ENCODE measurements at places on chromosomes 5 and 9. TPM values are rescaled to one million over a fixed set of nuclear protein-coding genes. Genes with fewer than 3 reads are reported as not detected.

DNA sequence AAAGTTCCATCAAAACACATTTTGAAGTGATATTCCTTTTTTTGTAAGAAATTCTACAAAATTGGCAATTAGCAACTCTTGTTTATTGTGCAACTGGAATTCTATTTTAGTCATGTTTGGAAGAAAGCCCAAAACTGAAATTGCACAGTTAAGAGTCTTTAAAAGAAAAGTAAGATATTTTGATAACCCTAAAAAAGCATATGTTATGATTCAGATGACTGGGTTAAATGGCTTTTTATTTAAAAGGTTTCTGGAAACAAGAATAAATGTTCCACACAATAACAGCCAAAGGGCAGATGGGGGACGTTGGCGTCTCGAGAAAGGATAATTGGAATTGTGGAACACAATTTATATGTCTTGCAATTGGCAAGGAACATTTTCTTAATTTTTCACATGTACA, 275.2 kb downstream of the CDH9 start:
- H3K27ac ChIP-seq = no peak overlapping the region
- H3K27me3 ChIP-seq = no peaks in the 10 kb centered on the region
- no peak for DNase-seq
- no peaks in the 10 kb centered on the region for H3K4me1 ChIP-seq

DNA sequence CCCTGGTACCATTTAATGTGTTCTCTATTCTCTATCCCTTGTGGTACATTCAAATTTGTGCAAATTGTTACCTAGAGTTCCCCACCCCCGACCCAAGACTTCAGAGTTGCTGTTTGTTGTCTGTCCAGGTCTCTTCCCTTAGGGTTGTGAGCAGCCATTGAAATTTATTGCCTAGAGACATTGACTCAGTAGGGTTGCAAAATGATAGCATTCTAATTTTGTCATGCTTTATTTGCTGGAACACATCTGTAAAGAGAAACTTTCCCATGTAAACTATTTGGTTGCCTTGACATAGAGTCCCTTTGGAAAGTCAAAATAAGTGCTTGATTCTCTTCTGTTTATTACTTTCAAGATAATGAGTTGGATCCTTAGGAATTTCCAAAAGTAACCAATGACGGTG, 91.7 kb upstream of the KLF9 start:
- no peaks in the 10 kb centered on the region for H3K36me3 ChIP-seq
- no peak overlapping the region for H3K27ac ChIP-seq
- H3K4me1 ChIP-seq = no peaks in the 10 kb centered on the region

DNA sequence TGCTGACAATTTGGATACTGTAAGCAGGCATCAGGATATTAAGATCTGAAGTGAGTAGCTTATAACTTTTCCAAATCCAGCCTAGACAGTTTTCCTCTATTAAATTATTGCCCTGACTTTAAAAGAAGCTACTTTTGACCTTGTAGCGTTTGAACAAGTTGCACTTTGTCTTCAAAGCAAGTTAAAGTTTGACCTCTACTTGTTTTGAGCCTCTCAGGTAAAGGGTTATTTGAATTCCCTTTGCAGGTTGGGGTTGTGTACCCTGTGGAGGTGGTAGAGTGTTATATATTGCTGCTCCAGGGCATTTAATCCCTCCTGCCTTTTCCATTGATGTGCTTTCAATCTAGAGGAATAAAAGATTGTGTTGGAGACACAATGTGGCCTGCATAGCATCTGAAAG, 30.1 kb downstream of the FXN start:
- no peaks in the 10 kb centered on the region for H3K36me3 ChIP-seq
- H3K4me3 ChIP-seq = no peak overlapping the region
- peaks cover 28% of the 10 kb centered on the region for H3K4me1 ChIP-seq
- peak overlapping the region; percentile 62 for H3K27ac ChIP-seq

DNA sequence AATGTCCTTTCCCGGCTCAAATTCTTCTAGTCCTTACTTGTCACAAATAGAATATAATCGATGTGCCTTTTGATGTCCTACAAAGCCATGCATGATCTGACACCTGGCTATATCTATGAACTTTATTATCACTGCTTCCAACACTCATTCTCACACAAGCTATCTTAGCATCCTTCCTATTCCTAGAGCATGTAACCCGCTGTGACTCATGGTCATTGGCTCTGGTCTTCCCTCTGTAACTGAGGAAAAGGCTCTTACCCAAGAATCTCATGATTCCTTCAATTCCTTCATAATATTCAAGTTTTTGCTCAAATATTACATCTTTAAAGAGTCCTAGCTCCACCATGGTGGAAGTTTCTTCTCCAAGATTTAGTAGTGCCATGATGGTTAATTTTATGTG, 480.0 kb upstream of the PAPPA start:
- peaks cover 5% of the 10 kb centered on the region for H3K4me1 ChIP-seq
- H3K27ac ChIP-seq = no peak overlapping the region
- no peaks in the 10 kb centered on the region for H3K36me3 ChIP-seq
- H3K4me3 ChIP-seq = no peak overlapping the region
- DNase-seq = no peak

IFNE gene
- not detected for polyA plus RNA-seq

COL5A1 gene
- polyA plus RNA-seq = 3.3 TPM

LCN9 gene
- polyA plus RNA-seq = not detected
